ENCODE measurements at places on chromosomes 1 and 21. TPM values are rescaled to one million over a fixed set of nuclear protein-coding genes. Genes with fewer than 3 reads are reported as not detected.

Gene ZBTB8A
- total RNA-seq: 21.4 TPM

Gene GSTM5
- not detected for total RNA-seq

DNA sequence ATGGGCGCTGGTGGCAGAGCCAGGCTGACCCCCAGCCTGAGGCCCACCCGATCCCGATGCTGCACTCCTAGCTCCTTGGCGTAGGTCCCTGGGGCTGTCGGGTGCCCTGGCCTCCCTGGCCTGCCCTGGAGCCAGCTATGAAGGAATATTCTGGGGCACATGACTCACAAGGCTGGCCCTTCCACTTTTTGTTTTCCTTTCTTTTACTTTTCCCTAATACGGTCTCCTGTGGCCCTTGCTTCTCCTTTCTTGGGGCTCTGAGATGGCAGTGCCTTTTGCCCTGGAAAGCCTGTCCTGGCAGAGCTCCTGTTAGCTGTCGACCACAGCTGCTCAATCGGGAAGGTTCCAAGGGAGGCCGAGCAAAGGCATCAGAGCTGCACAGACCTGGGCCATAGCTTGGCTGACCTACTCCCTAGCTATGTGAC is 22.1 kb downstream of the ARHGEF10L start:
- peaks cover 7% of the 10 kb centered on the region for H3K4me1 ChIP-seq
- H3K36me3 ChIP-seq: no peaks in the 10 kb centered on the region
- H3K27ac ChIP-seq: no peak overlapping the region
- H3K27me3 ChIP-seq: peaks cover 8% of the 10 kb centered on the region

DNA sequence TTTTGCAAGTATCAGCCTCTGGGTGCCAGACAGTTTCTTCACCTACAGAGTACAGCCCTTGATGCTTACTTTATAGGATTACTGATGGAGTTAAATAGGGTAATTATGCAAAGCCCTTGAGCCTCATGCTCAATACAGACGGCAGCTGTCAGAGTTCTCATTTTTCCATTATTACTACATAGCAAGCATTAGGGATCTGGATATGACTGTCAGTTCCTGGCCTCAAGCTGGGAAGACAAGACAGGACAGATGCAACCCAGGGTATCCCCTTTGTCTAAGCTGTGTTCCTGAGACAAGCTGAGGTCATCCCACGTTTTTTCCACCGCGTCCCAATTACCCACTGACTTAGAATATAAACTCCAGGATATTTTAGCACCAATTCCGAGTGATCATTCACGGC is 94.4 kb downstream of the SLC35F3 start:
- H3K27ac ChIP-seq: peak overlapping the region; percentile 81
- no peak overlapping the region for H3K4me3 ChIP-seq
- DNase-seq: no peak
- no peaks in the 10 kb centered on the region for H3K36me3 ChIP-seq

DNA sequence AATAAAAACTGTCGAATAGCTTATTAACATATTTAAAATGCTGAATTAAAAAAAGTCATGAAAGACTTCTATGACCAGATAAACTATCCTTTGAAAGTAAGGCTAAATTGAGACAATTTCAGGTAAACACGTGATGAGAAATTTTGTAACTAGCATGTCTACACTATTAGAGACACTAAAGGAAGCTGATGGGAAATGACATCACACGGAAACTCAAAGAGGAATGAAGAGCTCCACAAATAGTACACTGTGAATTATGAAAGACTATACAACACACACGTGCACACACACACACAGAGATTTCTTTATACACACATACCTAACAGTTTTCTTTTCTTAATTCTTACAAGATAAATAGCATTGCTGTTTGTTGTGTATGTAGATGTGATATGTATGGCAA is 70.9 kb upstream of the PLA2G4A start:
- H3K36me3 ChIP-seq: no peaks in the 10 kb centered on the region
- DNase-seq: no peak
- H3K4me1 ChIP-seq: no peaks in the 10 kb centered on the region
- no peak overlapping the region for H3K4me3 ChIP-seq

DNA sequence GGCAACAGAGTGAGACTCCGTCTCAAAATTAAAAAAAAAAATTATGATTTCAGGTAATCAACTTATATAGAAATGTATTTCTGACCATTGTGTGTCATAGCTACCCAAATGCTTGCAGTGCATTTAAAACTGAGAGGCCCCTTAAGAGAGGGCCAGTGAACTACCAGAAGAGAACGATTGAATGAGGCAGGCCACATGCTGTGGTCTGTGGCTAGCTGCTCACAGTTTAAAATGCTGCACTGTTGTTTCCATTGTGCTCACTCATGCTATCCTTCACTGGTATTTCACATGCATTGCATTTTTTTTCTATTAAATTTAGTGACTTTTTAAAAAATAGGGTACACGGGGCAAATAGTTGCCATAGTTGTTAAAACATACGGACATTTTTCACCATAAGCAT is 26.0 kb downstream of the CHML start:
- H3K27ac ChIP-seq: no peak overlapping the region
- H3K36me3 ChIP-seq: no peaks in the 10 kb centered on the region
- no peaks in the 10 kb centered on the region for H3K27me3 ChIP-seq
- no peak for DNase-seq
- H3K4me1 ChIP-seq: peaks cover 10% of the 10 kb centered on the region
- no peak overlapping the region for H3K4me3 ChIP-seq

GRCh38 chr1:7111853-7112252 is 326.6 kb downstream of the CAMTA1 start:
- peaks cover 45% of the 10 kb centered on the region for H3K27me3 ChIP-seq
- H3K27ac ChIP-seq: no peak overlapping the region

DNA sequence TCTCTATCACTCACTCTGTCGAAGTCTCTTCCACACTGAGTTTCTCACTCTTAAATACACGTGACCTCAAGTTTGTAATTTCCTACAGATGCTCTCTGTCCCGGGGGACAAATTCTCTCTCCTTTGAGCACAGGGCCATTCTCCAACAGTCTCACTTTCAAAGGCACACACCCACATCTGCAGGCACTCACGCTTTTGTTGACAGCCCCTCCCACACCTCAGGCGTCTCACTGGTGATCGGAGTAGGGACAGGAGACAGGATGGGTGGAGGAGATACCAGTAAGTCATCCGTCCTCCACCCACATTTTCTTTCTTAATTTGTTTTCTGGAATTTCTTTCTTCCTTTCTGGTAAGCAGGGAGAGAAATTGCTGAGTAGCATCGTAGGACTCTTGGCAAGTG is 40.6 kb upstream of the GREM2 start:
- DNase-seq: no peak
- H3K36me3 ChIP-seq: no peaks in the 10 kb centered on the region
- no peaks in the 10 kb centered on the region for H3K4me1 ChIP-seq
- peaks cover 29% of the 10 kb centered on the region for H3K27me3 ChIP-seq
- no peak overlapping the region for H3K27ac ChIP-seq

GRCh38 chr1:29672416-29673227 is 436.3 kb downstream of the PTPRU start:
- peaks cover 4% of the 10 kb centered on the region for H3K27me3 ChIP-seq
- H3K4me1 ChIP-seq: no peaks in the 10 kb centered on the region
- peak; percentile 38 for DNase-seq
- no peak overlapping the region for H3K27ac ChIP-seq
- no peaks in the 10 kb centered on the region for H3K36me3 ChIP-seq

Data from endodermal cell (in vitro differentiated cells).